ENCODE measurements at places on chromosomes 11 and 22.

- no peak for DNase-seq
Measured at GRCh38 chr22:42964994-42965699, 49.8 kb downstream of the PACSIN2 start.

DNA sequence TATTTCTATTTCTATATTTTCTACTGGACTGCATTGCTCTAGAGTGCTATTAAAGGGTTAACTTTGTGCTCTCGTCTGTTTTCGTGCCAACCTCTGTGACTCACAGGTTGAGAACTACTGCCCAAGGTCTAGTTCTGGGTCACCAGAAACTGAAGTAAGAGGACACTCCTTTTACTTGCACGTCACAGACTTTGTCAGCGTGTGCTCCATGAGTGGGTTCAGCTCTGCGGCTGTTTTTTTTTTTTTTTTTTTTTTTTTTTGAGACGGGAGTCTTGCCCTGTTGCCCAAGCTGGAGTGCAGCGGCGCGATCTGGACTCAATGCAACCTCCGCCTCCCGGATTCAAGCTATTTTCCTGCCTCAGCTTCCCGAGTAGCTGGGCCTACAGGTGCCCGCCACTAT is 49.8 kb downstream of the CLMP start:
- no peak for DNase-seq

- no peak for DNase-seq
Measured at GRCh38 chr11:98260983-98261382, 759.8 kb upstream of the CNTN5 start.

DNA sequence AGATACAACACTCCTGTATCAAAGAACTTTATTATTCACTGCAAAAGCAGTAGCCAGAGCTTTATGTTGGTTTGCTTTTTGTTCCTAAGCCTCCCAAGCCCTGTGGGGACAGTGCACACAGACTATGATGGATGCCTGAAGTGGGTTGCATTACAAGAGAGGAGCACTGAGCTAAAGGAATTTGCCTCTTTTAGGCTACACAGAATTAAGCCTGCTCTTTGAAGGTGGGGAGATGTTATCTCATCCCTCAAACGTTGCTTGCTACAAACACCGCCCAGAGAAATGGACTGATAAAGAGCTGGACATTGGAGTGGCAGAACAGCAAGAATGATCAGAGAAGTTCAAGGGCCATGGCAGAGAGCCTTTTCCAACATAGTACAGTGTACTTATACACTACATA is 2.5 kb upstream of the POGLUT3 start:
- DNase-seq = no peak

- no peak for DNase-seq
Measured at GRCh38 chr11:60098508-60098907, 10.0 kb downstream of the MS4A2 start.

DNA sequence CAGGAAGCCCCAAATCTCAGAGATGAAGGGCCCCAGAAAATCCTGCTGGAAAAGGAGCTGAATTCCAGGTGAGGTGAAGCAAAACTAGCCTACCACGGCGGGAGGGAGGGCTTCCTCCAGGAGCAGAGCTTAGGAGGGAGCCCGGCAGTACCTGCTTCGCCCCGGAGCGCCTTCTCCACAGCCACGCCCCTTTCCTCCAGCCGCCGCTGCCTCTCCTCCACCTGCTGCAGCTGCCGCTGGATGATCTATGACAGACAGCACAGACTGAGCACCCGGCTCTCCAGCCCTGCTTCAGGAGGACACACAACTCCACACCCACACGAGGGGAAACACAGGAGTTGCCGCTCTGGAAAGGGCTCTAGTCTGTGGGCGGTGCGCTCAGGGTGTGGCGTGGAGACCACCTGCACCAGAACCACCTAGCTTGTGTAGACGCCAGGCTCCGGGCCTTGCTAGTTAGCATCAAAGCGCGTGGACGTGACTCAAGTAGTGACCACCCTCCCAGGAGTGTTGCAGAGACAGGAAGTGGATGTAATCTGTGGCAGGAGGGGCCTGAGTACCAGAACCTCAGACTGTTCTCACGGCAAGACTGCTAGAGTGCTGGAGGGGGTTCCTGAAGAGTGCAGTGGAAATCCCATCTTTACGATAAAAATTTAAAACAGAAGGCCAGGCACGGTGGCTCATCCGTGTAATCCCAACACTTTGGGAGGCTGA is 34.6 kb upstream of the BID start:
- no peak for DNase-seq

GRCh38 chr11:108958368-108959104 is 293.7 kb downstream of the DDX10 start:
- DNase-seq = no peak

DNA sequence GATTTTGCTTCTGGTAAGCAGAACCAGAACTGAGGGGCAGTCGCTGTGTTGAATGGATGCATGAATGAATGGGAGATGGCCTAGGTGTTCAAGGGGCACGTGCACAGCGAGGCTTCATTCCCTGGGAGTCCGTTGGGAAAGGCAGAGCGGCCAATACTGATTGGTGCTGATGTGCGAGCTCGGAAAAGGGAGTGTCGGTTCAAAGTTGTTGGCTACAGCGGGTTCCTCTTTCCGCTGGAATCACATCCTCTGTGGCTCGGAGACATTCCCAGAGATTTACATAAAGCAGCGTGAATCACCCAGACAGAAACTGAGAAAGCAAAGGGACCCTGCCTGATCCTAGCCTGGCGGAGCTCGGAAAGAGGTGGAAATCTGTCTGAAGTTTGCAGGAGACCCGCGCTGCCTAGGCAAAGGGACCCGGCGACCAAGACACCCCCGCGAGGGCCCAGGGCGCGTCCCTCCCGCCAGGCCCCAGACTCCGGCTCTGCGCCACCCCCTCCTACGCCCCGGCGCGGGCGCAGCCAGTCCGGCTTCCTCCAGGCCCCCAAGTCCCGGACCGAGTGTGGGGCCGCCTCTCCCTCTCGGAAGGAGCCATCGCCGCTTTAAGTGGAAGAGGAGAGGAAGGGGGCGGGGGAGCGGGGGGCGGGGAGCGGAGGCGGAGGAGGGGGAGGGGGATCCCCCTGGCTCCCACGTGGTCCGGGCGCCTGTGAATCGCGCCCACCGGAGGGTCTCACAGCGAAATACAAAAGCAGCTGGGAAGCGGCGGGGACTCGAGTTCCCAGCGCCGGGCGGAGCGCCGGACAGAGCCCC is at the start of gene FJX1:
Gene FJX1, plus strand, starts transcription at position 774 of the 810 bp plus-strand sequence. CDS start 177 bp downstream, outside the sequence.
- no peak for DNase-seq

GRCh38 chr11:34360046-34360445 is 2.2 kb upstream of the ABTB2 start:
- DNase-seq = no peak

GRCh38 chr11:106858200-106858599 is 160.1 kb downstream of the GUCY1A2 start:
- DNase-seq = no peak

GRCh38 chr11:25396847-25397246 is 900.0 kb downstream of the LUZP2 start:
- DNase-seq = no peak

- DNase-seq = no peak
Measured at GRCh38 chr11:102239448-102239847, 77.8 kb upstream of the BIRC3 start.

- no peak for DNase-seq
Measured at GRCh38 chr11:9689721-9690120, 25.8 kb downstream of the SWAP70 start.

- no peak for DNase-seq
Measured at GRCh38 chr11:35330931-35331330, 88.4 kb downstream of the SLC1A2 start.

GRCh38 chr22:36734171-36735058 is 30.9 kb upstream of the CACNG2 start:
- DNase-seq = no peak

DNA sequence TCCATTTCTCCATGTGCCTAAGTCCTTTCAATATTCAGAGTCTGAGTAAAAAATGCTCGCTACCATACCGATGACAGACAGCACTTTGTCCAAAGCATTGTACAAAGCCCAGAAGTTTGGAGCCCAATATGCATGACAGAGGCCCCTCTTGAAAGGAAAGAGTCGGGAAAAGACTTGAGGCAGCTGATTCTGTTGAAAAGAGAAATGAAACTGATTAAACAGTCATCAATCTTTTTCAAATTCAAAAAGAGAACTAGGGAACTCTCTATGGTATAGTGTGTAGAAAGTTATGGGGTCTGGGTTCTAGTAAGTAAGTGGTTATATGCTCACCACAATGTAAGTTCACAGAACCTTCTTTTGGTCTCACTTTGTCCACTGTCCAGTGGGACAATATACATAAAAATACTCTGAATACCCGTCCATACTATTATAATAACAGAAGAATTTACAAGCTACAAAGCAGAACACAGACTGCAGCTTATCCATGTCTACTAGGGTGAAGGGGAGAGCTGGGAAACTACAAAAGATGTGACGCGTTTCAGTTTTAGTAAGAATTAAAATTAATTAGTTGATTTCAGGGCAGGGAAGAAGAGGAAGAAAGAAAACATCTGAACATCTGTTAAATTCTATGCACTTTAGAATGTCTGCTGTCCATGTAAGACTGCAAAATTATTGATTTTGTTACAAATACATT is 26.7 kb downstream of the ALG8 start:
- no peak for DNase-seq

DNA sequence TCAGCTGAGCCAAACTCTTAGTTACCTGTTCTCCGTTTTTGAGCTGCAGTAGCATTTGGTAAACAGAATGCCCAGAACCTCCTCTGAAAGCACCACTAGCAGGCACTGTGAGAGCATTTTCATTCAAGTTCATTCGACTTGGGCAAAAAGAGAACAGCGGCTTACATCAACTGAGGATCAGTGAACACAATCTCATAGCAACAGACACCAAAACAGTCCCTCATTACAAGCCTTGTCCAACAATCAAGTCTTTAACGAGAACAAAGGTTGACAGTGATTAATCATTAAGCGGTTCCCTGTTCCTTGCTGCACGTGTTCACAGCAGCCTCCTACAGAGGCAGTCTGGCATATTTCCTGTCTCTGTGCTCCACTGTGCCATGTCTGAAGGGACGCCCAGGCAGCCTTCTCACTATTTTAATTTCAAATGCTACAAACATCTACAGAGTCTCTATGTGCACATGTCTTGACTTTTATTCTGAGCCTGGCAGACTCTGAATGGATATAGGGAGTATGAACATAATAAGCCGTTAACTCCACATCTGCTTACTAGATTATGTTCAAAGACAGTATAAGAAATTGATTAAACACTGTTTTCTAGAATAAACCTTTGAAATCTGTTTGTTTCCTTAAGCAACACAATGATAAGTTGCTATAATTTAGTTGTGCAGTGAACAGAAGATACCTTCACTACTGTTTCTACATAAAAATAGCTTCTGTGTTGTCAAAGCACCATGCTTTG is 88.3 kb upstream of the MTMR2 start:
- DNase-seq = no peak

- no peak for DNase-seq
Measured at GRCh38 chr22:47547881-47548650, 785.6 kb downstream of the TBC1D22A start.

DNA sequence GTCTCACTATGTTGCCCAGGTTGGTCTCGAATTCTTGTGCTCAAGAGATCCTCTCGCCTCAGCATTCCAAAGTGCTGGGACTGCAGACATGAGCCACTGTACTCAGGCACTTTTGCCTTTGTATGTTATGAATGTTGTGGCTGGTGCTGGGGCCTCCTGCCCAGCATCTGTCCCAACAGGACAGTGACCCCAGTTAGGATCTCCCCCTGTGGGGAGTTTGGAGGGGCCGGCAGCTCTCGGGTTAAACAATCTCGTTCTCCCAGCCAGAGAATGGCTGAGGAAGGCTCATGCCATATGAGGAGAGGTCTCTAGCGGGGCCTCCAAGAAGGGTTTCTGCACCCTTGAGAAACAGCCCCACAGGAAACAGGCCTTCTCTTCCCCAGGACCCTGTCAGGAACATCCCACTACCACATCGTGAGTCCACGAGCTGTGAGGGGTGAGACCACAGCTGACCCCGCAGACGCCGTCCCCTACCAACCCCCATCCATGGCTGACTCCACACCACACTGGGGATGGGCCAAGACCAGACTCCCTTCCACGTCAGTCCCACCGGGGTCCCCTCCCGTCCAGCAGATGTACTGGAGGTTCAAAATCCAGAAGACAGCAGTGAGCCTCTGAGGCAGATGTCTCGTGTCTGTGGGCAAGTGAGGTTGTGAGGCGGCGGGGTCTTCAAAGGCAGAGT is 54.1 kb downstream of the SHANK2 start:
- no peak for DNase-seq

DNA sequence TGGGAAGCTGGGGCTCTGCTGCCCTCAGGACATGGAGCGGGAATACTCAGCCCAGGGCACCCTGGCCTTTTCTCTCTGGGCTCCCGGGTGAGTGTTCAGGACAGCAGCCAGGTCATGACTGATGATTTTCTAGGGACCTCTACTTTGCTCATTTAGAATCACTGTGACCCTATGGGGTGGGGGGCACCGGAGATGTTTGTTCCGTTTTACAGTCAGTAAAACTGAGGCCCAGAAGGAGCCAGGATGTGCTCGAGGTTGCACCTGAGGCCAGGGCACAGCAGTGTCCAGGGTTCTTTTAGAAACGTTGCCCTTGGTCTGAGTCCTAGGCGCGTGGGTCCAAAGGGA is 48.1 kb downstream of the SMIM38 start:
- no peak for DNase-seq

GRCh38 chr11:92865352-92865751 is 104.1 kb upstream of the MTNR1B start:
- DNase-seq = no peak

DNA sequence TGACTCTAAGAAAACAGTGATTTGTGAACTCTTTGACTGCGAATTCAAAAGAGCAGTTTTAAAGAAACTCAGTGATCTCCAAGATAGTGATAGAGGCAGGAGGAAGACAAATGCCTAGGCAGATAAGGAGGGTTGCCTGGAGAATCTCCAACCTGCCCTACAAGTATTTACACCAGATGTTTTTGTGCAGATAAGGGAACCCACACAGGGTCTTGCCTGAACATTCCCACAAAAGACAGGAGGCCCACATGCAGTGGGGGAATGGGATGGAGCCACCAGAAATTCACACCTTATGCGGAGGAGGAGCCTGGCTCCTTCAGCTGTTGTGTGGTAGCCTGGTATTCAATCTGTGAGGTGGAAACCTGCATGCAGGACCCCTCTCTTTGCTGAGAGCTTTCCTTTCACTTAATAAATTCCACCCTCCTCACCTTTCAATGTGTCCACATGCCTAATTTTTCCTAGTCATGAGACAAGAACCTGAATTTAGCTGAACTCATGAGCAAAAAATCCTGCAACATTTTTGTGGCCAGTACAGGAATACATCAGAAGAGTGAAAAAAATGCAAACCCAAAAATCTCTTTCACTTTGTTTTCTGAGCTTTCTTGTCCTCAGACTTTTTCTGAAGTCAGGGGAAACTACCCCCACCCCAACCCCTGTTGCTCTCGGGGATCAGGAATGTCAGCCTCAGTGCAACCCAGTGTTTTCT is 8.1 kb upstream of the GLYAT start:
- no peak for DNase-seq

- no peak for DNase-seq
Measured at GRCh38 chr11:121451178-121451985, 732 bp upstream of the SORL1 start.

GRCh38 chr22:39325392-39325932 is 6.0 kb upstream of the RPL3 start:
- DNase-seq = no peak

GRCh38 chr11:27418356-27418755 is 54.2 kb downstream of the LGR4 start:
- DNase-seq = no peak

Measured in activated CD4-positive, CD25-positive, alpha-beta regulatory T cell (primary cell).